ENCODE measurements at places on chromosomes 13 and 19. TPM values are rescaled to one million over a fixed set of nuclear protein-coding genes. Genes with fewer than 3 reads are reported as not detected.

GRCh38 chr19:3462991-3463713 is 17.2 kb downstream of the SMIM24 start:
- H3K36me3 ChIP-seq, result no peaks in the 10 kb centered on the region
- no peaks in the 10 kb centered on the region for H3K27me3 ChIP-seq
- H3K4me1 ChIP-seq, result peaks cover 19% of the 10 kb centered on the region
- no peak for DNase-seq
- peak overlapping the region; percentile 48 for H3K27ac ChIP-seq

SLC5A5 gene
- total RNA-seq, result not detected

- no peaks in the 10 kb centered on the region for H3K27me3 ChIP-seq
- H3K4me1 ChIP-seq, result no peaks in the 10 kb centered on the region
- H3K36me3 ChIP-seq, result no peaks in the 10 kb centered on the region
- DNase-seq, result no peak
- no peak overlapping the region for H3K27ac ChIP-seq
These were observed 16.1 kb downstream of the ZFR2 start for GRCh38 chr19:3852614-3853254.

DNA sequence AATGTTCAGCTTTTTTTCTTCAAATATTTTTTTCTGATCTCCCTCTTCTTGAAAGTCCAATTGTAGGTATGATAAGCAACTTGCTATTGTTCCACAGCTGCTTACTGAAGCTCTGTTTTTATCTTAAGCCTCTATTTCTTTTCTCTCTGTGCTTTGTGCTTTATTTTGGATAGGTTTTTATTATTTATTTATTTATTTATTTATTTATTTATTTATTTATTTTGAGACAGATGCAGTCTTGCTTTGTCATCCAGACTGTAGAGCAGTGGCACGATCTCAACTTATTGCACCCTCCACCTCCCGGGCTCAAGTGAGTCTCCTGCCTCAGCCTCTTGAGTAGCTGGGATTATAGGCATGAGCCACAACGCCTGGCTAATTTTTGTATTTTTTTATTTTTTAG is 199.4 kb downstream of the KLF12 start:
- H3K4me1 ChIP-seq, result no peaks in the 10 kb centered on the region
- H3K4me3 ChIP-seq, result no peak overlapping the region

DNA sequence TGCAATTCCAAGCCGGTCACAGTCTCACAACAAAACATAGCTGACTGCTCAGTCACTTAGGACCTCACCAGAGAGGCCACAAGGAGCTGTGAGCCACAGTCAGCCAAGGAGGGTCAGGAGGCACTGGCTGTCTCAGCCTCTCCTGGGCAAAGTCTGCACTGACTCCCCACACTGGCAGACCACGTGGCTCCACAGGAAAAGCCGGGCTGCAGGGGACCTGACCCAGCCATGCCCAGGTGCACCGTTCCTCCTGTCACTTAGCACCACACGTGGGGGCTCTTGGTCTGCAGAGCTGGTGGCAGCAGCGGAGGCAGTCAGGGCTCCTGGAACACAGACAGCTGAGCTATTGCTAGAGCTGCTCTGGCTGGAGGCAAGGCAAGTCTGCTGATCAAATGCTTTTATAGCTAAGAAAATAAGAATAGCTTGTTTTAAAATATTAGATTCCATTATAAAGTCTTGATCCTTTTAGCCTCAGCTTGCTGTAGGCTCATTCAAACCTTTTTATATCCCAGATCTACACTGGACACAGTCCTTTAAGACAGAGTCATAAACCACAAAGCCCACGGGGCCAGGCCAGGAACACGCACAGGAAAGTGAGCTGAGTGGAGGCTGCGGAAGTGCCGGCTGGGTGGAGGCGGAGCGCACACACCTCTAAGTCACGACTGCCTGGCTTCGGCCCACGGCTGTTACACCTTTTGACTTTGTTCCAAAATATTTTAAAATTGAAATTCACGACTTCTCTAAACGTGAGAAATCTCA is 744.1 kb downstream of the UQCRFS1 start:
- no peak for DNase-seq
- H3K36me3 ChIP-seq, result no peaks in the 10 kb centered on the region
- no peaks in the 10 kb centered on the region for H3K4me1 ChIP-seq
- H3K27me3 ChIP-seq, result no peaks in the 10 kb centered on the region
- no peak overlapping the region for H3K4me3 ChIP-seq

DNA sequence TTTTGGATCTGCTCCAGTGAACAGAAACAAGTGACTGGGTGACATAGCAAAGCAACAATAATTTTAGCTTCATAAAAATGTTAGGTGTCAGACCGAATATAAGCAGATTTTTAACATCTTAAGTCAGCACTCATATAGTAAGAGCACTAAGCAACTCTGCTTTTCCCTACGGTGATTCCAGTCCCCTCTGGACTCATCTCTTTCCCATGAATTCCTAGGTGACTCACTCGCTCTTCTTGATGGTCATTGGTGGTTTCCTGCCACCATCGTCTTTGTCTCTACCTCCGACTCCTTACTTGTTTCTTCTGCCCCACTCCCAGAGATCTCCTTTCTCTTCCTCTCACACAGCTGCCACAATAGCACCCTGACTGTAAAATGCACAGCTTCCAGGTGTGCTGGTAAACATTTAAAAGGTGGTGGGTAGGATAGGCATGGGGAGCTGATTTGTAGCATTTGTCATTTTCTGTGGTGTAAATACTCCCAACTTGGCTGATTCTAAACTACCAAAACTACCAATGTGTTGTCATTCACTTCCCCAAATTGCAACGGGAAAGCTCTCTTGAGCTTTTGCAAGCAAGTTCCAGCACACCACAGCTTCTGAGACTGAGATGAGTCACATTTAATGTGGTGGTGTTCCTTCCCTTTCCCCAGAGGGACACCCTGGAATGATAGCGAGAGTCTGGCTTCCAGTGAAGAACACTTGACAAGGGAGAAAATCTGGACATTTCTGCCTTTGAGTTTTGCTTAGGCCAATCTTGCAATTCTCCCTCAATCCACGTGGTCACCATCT is 42.8 kb upstream of the CLDN10 start:
- no peaks in the 10 kb centered on the region for H3K4me1 ChIP-seq
- no peak overlapping the region for H3K4me3 ChIP-seq
- DNase-seq, result no peak
- no peaks in the 10 kb centered on the region for H3K36me3 ChIP-seq
- no peak overlapping the region for H3K27ac ChIP-seq

TRPM4 gene
- total RNA-seq, result 28.7 TPM

- H3K36me3 ChIP-seq, result no peaks in the 10 kb centered on the region
- no peak for DNase-seq
- H3K4me3 ChIP-seq, result peak overlapping the region; percentile 74
- H3K4me1 ChIP-seq, result no peaks in the 10 kb centered on the region
These were observed 546 bp upstream of the ZNF546 start for GRCh38 chr19:39996218-39996810.
